ENCODE measurements at places on chromosomes 11 and 22. TPM values are rescaled to one million over a fixed set of nuclear protein-coding genes. Genes with fewer than 3 reads are reported as not detected.

DNA sequence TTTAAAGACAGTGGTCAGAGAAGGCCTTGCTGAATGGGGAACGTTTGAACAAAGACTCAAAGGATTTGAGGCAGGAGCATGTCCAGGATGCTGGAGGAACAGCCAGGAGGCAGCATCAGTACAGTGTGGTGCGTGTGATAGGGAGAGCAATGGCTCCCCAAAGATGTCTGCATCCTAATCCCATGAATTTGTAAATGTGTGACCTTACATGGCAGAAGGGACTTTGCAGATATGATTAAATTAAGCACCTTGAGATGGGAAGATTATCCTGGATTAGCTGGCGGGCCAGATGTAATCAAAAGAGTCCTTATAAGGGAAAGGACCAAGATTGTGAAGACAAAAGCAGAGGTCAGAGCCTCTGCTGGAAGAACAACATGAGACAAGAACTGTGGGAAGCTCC, 24.6 kb upstream of the FAT3 start:
- no peaks in the 10 kb centered on the region for H3K36me3 ChIP-seq
- H3K27me3 ChIP-seq: no peaks in the 10 kb centered on the region
- H3K27ac ChIP-seq: no peak overlapping the region
- no peaks in the 10 kb centered on the region for H3K4me1 ChIP-seq
- DNase-seq: no peak
- H3K4me3 ChIP-seq: no peak overlapping the region

DNA sequence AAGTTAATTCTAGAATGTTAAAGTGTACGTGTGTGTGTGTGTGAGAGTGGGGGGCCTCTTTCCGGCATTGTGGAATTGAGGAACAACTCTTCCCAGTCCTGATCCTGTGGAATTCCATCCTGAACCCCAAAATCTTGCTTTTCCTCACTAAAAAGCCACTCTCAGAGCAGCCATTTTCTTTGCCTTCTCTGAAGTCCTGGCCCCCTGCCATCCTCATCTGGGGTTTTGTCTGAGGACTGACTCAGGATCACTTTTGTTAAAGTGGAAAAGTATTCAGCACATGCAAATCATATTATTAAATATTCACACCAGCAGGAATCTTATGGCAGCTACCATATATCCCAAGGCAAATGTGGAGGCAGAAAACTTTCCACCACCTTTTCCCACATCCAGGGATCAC, 3.8 kb downstream of the SCN4B start:
- peaks cover 6% of the 10 kb centered on the region for H3K4me1 ChIP-seq
- no peaks in the 10 kb centered on the region for H3K36me3 ChIP-seq
- DNase-seq: no peak

DNA sequence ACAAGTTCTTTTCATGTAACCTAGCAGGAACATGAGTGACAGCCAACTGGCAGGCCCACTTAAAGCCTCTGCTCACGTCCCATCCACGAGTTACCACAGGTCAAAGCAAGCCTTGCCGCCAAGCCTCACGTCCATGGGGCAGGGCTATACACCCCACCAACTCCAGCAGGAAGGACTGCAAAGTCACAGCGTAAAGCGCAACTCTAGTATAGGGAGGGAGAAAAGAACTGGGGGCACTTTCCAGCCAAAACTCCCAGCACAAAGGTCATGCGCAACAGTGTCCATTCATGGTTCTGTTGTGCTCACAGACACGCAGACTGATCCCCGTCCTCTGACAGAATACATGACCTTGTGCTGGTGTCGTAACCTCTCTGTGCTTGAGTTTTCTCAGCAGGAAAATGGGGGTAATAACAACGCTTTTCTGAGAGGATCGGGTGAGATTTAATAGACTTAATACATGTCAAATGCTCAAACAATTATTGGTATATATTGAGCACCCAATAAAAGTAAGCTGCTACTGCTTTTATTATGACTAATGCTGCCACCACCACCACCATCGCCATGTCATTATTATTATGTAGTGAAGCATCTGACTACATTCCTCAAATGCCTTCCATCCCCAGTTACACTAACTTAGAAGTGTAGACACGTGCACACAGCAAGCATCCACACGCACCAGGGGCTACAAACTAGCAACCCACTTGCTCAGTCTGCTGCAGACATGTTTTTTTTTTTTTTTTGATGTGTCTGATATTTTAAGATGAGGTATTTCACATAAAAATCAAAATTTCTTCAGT, 104.4 kb upstream of the PARVA start:
- DNase-seq: no peak
- H3K4me1 ChIP-seq: peaks cover 6% of the 10 kb centered on the region
- no peak overlapping the region for H3K4me3 ChIP-seq
- no peaks in the 10 kb centered on the region for H3K36me3 ChIP-seq
- H3K27ac ChIP-seq: no peak overlapping the region

- H3K4me1 ChIP-seq: no peaks in the 10 kb centered on the region
- no peak overlapping the region for H3K27ac ChIP-seq
- no peaks in the 10 kb centered on the region for H3K36me3 ChIP-seq
Observed at GRCh38 chr22:39675947-39676346, 105.4 kb downstream of the CACNA1I start.

DNA sequence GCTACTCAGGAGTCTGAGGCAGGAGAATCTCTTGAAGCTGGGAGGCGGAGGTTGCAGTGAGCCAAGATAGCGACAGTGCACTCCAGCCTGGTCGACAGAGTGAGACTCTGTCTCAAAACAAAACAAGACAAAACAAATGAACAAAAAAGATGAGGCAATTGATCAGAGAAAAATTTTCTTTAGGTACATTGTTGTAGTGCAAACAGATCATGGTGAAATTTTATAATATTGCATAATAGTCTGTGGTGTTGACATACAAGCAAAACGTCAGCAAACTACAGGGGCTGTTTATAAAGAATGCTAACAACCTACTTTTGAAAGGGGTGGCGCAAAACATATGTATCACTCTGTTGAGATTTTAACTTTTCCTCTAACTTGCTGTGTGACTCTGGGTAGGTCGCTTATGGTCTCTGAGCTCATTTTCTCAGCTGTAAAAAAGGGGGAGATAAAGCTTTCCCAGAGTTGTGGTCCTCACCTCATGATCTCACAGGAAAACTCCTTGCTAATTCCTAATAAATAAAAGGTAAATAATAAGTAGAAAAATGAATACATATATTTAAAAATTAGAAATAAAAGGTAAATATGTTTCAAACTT, 64.8 kb upstream of the NUP160 start:
- H3K4me3 ChIP-seq: no peak overlapping the region
- peaks cover 1% of the 10 kb centered on the region for H3K4me1 ChIP-seq
- no peaks in the 10 kb centered on the region for H3K27me3 ChIP-seq
- H3K27ac ChIP-seq: no peak overlapping the region

Gene MIAT
- polyA plus RNA-seq: 0.15 TPM

Gene OR5D14
- polyA plus RNA-seq: not detected

All from ovary (tissue), 10 donors.